ENCODE measurements at places on chromosomes 2 and 18.

GRCh38 chr2:16413285-16413684 lies 252.3 kb downstream of the CYRIA start:
- no peak for DNase-seq

DNA sequence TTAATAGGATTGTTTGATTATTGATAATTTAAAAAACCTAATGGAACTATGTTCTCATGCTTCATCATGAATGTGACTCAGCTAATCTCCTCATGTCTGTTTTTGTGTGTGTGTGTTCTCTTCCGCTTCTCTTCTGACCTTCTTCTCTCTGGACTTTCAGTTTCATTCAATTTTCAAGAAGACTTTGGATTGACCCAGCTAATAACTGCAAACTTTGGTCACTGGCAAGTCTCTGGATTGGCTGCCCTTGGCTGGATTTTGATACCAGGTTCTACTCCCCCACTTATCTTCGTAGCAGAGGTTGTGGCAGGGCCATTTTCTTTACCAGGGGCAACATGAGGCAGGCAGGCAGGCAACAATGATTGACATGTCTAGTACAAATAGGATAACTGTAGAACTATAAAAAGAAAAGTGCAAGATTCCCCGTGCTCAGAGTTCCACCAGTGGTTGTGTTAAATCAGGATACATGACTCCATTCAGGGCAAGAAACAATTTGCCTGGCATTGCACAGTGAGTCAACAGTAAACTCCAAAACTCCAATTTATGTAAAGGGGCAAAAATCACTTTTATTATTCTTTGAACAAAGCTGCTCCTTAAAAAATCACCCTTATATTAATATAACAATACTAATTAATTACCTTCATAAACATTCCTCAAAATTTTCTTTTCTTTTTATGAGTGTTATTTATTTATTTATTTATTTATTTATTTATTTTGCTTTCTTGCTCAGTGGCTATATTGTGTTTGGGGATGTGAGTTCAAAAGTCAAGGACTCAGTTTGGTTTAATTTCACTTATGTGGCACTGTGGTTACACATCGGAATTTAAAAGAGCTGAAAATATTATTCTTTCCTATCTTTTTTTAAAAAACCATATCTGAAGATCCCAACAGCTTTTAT lies 167.6 kb downstream of the RND3 start:
- no peak for DNase-seq

DNA sequence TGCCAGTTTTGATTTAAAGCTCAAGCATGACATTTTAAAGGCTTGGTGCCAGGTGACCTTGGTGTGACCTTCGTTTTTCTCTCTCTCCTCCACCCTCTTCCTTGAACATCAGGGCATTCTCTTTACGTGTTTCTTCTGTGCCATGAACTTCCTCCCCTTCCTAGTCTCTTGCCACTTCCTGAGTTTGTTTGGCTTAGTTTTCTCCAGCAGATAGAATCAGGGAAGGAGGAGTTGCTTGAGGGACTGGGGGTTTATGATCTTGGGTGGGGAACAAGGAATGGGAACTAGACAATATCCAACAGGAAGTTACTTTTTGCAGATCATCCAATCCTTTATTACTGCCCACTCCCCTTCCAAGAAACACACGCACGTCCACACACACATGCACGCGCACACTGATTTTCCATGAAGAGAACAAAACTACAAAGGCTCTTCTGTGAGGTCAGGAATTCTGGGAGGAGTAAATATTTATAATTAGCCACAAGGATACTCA lies 210.6 kb upstream of the EPAS1 start:
- DNase-seq = no peak

DNA sequence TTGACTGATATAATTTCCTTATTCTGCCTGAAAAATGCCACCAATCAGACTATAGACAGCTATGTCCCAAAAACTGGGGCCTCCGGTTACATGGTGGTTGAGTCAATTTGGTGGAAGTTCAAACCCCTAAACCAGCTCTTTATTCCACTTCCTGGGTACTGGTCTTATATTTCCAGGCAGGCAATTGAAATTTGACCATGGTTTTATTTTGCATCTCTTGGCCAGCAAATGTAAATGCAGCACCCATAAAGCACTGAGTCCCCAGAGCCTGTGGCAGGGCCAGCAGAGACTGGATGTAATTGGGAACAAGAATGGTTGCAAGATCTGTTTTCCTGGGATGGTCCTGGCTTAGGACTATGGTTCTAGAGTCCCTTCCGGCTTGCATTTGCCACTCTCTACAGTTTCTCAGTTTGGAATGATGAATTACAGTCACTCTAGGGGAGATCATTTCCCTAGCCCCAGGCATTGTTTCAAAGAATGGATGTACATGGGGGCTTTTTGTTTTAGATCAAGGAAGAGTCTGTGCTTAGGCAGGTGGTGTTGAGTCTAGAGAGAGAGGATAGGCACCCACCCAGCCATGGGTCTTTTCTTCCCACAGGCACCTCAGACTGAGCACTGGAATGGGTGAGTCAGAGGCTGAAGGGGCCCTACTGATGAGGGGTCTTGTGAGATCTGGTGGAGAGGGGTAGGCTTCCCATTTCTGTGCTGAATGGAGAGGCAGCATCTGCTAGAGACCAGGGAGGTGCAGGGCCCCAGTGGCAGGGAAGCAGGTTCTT lies 108.4 kb upstream of the CDC42EP3 start:
- no peak for DNase-seq
